ENCODE measurements at places on chromosomes 4 and X.

DNA sequence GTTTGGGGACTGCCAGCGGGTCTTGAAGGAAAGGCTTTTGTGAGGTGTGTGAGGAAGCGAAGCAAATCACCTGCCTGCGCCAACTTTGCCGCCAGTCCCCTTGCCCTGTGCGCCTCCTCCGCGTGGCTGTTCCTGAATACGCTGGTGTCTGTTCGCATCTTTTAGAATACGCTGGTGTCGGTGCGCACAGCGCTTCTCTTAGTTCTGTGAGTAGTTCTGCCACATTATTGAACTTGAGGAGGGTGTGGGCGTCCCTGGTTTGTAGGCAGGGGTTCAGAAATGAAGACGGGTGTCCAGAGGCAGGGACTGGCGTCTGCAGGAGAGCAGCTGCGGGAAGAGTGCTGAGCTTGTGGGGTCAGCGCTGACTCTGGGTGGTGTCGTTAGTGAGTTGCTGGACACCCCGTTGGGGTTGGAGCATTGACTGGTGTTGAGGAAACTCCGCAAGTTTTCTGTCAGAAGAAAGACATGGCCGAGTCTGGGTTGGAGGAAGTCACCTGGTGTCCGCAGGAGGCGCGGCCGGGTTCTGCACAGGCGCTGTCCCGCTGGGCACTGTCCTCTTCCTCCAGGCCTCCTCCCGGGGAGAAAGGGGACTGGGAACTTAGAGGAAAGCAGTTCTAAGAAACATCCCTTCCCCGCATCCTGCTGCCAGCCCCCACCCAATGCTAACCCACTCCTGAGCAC lies 930 bp downstream of the ZNF718 start:
- no peak for DNase-seq

GRCh38 chr4:122045533-122045932 lies 93.7 kb upstream of the TRPC3 start:
- DNase-seq = no peak

DNA sequence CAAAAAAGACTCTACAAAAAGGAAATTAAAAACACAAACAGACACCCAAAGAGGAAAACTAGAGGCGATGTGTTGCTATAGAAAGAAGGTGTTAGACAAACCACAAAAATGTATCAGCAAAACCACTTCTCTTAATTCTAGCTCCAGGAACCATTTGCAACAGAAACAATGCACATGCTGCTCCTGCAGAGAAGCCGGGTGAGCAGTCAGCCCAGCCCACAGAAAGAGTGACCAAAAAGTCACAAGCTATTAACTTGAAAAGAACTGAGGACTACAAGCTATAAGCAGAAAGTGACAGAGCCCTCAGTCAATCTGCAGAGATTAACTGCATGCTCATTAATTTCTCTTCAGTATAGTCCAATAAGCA lies 96.2 kb upstream of the KLHL13 start:
- DNase-seq = no peak

DNA sequence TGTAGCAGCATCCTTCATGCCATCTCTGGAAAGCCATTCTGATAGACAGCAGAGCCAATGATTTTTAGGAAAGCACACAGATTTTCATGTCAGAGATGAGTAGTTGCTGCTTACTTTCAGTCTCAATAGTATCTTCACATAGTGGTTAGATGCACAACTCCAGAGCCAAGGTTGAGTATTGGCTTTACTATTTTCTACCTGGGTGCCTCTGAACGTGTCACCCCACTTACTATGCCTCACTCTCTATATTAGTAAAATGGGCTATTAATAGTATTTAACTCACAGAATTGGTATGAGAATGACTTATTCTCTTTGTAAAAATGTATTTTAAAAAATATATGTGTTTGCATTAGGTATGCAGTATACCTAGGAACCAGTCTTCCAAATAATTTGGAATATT lies 108.8 kb upstream of the STIM2 start:
- no peak for DNase-seq

GRCh38 chr4:100738196-100739165 lies 220.7 kb upstream of the EMCN start:
- DNase-seq = no peak

GRCh38 chr4:139643042-139643895 lies 22.4 kb upstream of the MGST2 start:
- DNase-seq = no peak

- no peak for DNase-seq
Observed at GRCh38 chr4:48112017-48112667, 21.9 kb downstream of the TXK start.

GRCh38 chr4:142925161-142925560 lies 79.1 kb upstream of the INPP4B start:
- DNase-seq = no peak

- no peak for DNase-seq
Observed at GRCh38 chr4:88195328-88196012, 37.0 kb upstream of the ABCG2 start.
